ENCODE measurements at places on chromosomes 1 and 21. TPM values are rescaled to one million over a fixed set of nuclear protein-coding genes. Genes with fewer than 3 reads are reported as not detected.

CD164L2 gene
- total RNA-seq: 0.30 TPM

PTAFR gene
- 3.1 TPM for total RNA-seq

OR10J1 gene
- total RNA-seq: not detected

BATF3 gene
- 1.6 TPM for total RNA-seq

CDCA8 gene
- total RNA-seq: 3.3 TPM

DEPDC1 gene
- total RNA-seq: 7.8 TPM

- no peak for DNase-seq
These were observed 14.0 kb downstream of the PKNOX1 start for GRCh38 chr21:42988236-42988965.

DNA sequence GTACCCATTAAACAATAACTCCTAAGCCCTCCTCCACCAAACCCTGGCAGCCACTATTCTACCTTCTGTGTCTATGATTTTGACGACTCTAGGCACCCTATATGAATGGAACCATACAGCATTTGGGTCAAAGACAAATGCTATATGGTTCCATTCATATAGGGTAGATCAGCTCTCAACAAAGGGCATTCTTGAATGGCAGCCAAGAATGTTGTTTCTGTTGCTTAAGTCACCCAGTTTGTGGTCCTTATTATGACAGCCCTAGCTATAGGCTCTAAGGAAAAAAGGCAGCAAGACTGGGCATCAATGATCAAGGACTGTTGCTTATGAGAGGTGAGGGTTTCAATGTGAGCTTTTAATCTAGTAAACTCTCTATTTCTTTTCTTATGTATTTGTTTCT, 4.7 kb upstream of the SLC5A9 start:
- no peak for DNase-seq

DNA sequence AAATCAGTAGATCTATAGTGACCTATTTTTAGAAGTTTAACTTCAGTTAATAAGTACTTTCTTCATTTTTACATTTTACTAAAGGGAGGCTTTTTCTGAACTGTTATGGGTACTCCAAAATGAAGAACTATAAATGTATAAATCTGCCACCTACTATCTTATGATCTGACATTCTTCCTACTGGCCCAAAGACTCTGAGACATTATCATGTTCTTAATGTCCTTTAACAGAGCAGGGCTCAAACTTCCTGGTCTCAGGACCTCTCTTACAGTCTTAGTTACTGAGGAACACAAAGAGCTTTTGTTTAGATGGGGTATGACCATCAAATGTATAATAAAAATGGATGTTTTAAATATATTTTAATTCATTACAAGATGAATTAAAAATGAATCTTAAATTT, 8.9 kb downstream of the TRIM33 start:
- DNase-seq: no peak

- no peak for DNase-seq
These were observed 25.3 kb upstream of the OVAAL start for GRCh38 chr1:180533266-180533987.

- DNase-seq: peak; percentile 68
These were observed at the start of gene RAB7B for GRCh38 chr1:206002871-206003801. Gene RAB7B, minus strand, starts transcription at chr1:206003395. Its CDS starts 9,260 bp downstream, at chr1:205994135.

- no peak for DNase-seq
These were observed 47.7 kb downstream of the BRINP3 start for GRCh38 chr1:190429932-190430331.

GRCh38 chr21:34938089-34938764, 110.9 kb downstream of the RUNX1 start:
- DNase-seq: no peak

DNA sequence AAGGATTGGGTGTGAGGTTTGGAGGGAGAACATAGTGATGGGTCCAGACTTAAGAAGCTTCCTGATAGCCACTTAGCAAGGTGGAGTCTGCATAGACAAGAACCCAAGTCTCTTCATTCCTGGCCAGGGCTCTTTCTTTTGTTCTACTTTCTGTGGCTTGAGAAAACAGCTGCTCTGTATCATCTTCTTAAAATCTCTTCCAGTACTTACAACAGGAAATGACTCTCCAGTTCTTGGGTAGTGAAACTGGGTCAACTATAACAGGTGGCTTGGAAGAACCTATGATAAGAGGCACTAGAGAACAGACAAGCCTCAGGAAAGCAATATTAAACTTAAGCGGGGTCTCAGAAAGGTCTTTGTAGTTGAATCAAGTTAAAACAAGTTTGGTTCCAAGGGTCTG, 148.1 kb upstream of the USP24 start:
- peak; percentile 70 for DNase-seq

Measured in skin of body (tissue), 3 donors.